Type B pancreatic cell (in vitro differentiated cells): ENCODE measurements at places on chromosomes 2 and 18. TPM values are rescaled to one million over a fixed set of nuclear protein-coding genes. Genes with fewer than 3 reads are reported as not detected.

GRCh38 chr2:31414601-31415241 is at the start of gene XDH:
XDH (minus strand) TSS chr2:31414742; CDS start chr2:31414666, 76 bp downstream.
- H3K27me3 ChIP-seq: no peaks in the 10 kb centered on the region
- no peaks in the 10 kb centered on the region for H3K36me3 ChIP-seq
- H3K4me1 ChIP-seq: no peaks in the 10 kb centered on the region
- no peak for DNase-seq

GRCh38 chr2:109435901-109436598 is 177.7 kb downstream of the SEPTIN10 start:
- H3K4me1 ChIP-seq: peaks cover 34% of the 10 kb centered on the region
- H3K36me3 ChIP-seq: peaks cover 15% of the 10 kb centered on the region
- H3K4me3 ChIP-seq: no peak overlapping the region
- H3K27ac ChIP-seq: no peak overlapping the region
- peaks cover 7% of the 10 kb centered on the region for H3K27me3 ChIP-seq

The CTNNA2 gene
- 3.2 and 15.0 TPM in 2 replicates for total RNA-seq

The UGT1A4 gene
- total RNA-seq: not detected in 2 replicates

The PAX8 gene
- 2.1 and 56.9 TPM in 2 replicates for total RNA-seq

The MAP3K19 gene
- 0.24 and 1.1 TPM in 2 replicates for total RNA-seq
